SK-MEL-5 (cell line): ENCODE measurements at places on chromosomes 1 and 21. TPM values are rescaled to one million over a fixed set of nuclear protein-coding genes. Genes with fewer than 3 reads are reported as not detected.

The RPTN gene
- not detected in 2 replicates for total RNA-seq

The GJB5 gene
- not detected in 2 replicates for total RNA-seq

The GSTM1 gene
- not detected in 2 replicates for total RNA-seq

The HMCN1 gene
- total RNA-seq = 128 and 150 TPM in 2 replicates

The ETV3L gene
- total RNA-seq = not detected in 2 replicates

The AMY1A gene
- not detected in 2 replicates for total RNA-seq

The CACHD1 gene
- 6.9 and 7.7 TPM in 2 replicates for total RNA-seq

The SYPL2 gene
- total RNA-seq = 0.35 and 0.37 TPM in 2 replicates

The INAVA gene
- not detected in 2 replicates for total RNA-seq

The CCDC190 gene
- not detected in 2 replicates for total RNA-seq

The ESRRG gene
- 0.90 and 1.0 TPM in 2 replicates for total RNA-seq

The SCMH1 gene
- 16.8 and 17.0 TPM in 2 replicates for total RNA-seq

The ACTN2 gene
- 0.98 and 2.7 TPM in 2 replicates for total RNA-seq

The ADAMTSL4 gene
- total RNA-seq = 0.27 and 0.48 TPM in 2 replicates

The NTMT2 gene
- total RNA-seq = not detected in 2 replicates

The FCRL6 gene
- not detected in 2 replicates for total RNA-seq

The SLC26A9 gene
- not detected in 2 replicates for total RNA-seq

The RGS7 gene
- 1.6 and 1.8 TPM in 2 replicates for total RNA-seq

The RGS5 gene
- total RNA-seq = 1.3 and 1.7 TPM in 2 replicates

The DPH2 gene
- 33.6 and 39.4 TPM in 2 replicates for total RNA-seq

The ADAM30 gene
- total RNA-seq = not detected in 2 replicates

The MCM3AP gene
- total RNA-seq = 49.1 and 57.4 TPM in 2 replicates

The SPRR1B gene
- not detected in 2 replicates for total RNA-seq

The CRB1 gene
- 0.16 and 0.40 TPM in 2 replicates for total RNA-seq

The SH2D2A gene
- total RNA-seq = 0.32 TPM in 1 of 2 replicates, not detected in the other

The LAPTM5 gene
- 0.05 TPM in 1 of 2 replicates, not detected in the other for total RNA-seq
